Activated T-cell treated with anti-CD3 and anti-CD28 coated beads, Interleukin-2, amount 50 U/mL, for 72 hours (primary cell): ENCODE measurements at places on chromosomes 7 and 10. TPM values are rescaled to one million over a fixed set of nuclear protein-coding genes. Genes with fewer than 3 reads are reported as not detected.

The STEAP1 gene
- 2.0 TPM for total RNA-seq

The GPR85 gene
- total RNA-seq: not detected

The ANKRD1 gene
- total RNA-seq: not detected

- DNase-seq: no peak
Observed at GRCh38 chr10:120999868-121000267, 148.7 kb downstream of the WDR11 start.

DNA sequence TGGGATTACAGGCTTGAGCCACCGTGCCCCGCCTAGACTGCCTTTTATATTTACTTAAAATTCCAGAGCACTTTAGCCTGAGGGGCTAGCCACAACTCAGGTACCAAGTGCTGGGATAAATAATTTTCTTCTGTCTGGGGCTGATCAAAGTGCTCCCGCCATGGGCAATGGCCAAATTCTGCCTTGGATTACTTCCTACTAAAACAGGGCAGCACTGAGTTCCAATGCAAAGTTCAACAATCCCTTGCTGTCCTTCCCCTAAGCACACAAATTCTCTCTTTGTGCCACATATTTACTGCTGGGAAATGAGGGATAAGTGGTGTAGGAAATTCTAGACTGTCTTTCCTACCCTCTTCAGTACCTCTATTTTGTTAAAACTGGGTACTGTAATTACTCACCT is 34.4 kb upstream of the ZNF92 start:
- no peak for DNase-seq
